Activated CD4-positive, alpha-beta memory T cell treated with anti-CD3 and anti-CD28 coated beads, Interleukin-2, amount 10 ng/mL, durations not matched to agents 7 days and 5 days (primary cell): ENCODE measurements at places on chromosomes 2 and 18. TPM values are rescaled to one million over a fixed set of nuclear protein-coding genes. Genes with fewer than 3 reads are reported as not detected.

DNA sequence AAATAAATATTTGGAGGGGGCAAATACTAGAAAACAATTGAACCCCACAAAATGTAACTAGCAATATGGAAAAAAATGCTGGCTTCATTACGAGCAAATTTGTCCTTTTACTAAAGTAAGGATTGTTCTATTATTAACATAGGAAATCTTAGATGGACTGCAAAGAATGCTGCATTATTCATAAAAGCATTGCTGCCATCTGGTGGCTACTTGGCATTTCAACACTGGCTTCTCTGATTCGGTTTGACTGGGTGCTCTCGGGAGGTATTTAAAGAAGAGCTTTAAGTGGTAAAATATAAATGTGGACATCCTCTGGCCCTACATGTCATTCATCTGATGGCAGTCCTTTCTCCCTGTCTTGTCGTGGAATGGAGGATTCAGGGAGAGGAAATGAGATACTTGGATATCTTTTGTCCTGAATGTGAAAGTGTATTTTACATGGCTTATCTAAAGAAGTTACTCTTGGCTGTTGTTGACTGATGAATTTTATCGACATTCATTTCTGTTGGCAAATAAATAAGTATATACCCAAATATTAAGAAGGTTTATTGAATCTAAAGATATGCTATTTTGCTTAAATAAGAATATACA lies 130.2 kb downstream of the ARHGAP15 start:
- peak overlapping the region; percentile 99 for H3K27ac ChIP-seq
- H3K4me1 ChIP-seq: peaks cover 81% of the 10 kb centered on the region
- peaks cover 35% of the 10 kb centered on the region for H3K36me3 ChIP-seq
- H3K4me3 ChIP-seq: peak overlapping the region; percentile 71
- H3K27me3 ChIP-seq: no peaks in the 10 kb centered on the region

- H3K36me3 ChIP-seq: no peaks in the 10 kb centered on the region
- H3K4me3 ChIP-seq: no peak overlapping the region
- H3K27ac ChIP-seq: no peak overlapping the region
These were observed 51.8 kb downstream of the PSD4 start for GRCh38 chr2:113225263-113226259.

DNA sequence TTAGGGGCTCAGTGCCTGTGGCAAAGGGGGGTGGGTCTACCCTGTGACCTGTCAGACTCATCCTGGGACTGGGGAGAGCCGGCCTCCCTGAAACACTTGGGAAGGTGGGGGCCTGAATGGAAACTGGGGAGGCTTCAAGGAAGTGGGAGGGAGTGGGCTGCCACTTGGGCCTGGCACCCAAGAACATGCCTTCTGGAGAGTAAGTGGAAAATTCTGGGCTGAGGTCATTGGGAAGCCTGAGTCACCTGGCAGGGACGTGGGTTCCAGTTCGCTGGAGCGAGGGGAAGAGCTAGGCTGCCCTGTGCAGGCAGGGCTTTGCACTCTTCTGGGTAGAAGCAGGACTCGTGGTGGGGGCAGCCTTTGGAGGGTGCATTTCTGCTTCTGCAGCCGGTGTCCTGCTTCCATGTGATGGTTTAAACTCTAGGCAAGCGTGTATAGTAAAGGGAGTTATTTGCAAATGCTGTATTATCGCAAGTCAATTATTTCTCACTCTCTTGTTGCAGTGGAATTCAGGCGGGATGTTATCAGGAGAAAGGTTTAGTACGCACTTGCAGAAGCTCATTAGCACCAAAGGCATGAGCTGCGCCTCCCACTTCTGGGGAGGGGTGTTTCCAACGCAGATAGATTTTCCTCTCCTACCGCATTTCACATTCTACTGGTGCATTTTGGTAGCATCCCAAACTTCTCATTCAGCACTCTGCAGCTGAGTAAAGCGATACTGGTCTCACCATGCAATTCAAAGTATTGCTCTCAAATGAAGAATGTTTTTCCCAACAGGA lies 3.8 kb downstream of the LRRFIP1 start:
- peaks cover 34% of the 10 kb centered on the region for H3K27me3 ChIP-seq
- peaks cover under 1% of the 10 kb centered on the region for H3K36me3 ChIP-seq
- no peak overlapping the region for H3K4me3 ChIP-seq
- DNase-seq: no peak
- H3K27ac ChIP-seq: no peak overlapping the region

Gene CACNB4
- total RNA-seq: 0.28 TPM

Gene DSG3
- total RNA-seq: not detected

Gene CD8B2
- not detected for total RNA-seq

DNA sequence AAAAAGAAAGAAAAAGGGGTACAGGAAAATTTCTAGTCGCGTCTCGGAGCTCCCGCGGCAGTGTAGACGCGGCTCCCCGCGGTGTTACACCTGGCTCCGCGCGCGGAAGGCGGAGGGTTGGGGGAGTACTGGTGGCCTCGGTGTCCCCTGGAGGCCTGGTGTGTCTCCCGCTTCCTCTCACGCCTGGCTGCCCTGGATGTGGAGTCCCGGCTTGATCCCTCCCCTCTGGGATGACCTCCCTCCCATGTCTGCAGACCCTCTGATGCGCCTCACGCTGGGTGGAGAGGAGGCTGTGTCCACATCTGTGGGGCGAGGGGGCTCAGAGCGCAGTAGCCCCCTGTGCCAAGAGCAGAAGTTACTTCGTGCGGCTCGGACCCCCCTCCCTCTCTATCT lies 1.2 kb downstream of the KIF5C start:
- H3K27ac ChIP-seq: peak overlapping the region; percentile 54
- H3K36me3 ChIP-seq: peaks cover 15% of the 10 kb centered on the region
- peaks cover 19% of the 10 kb centered on the region for H3K27me3 ChIP-seq
- H3K4me3 ChIP-seq: peak overlapping the region; percentile 85
- peak; percentile 26 for DNase-seq
- H3K4me1 ChIP-seq: peaks cover 19% of the 10 kb centered on the region

GRCh38 chr18:30192216-30192615 lies 850.3 kb downstream of the DSC3 start:
- H3K27me3 ChIP-seq: no peaks in the 10 kb centered on the region
- no peak for DNase-seq
- H3K27ac ChIP-seq: no peak overlapping the region
- no peaks in the 10 kb centered on the region for H3K4me1 ChIP-seq

GRCh38 chr2:72694715-72695496 lies 130.9 kb downstream of the EXOC6B start:
- H3K36me3 ChIP-seq: no peaks in the 10 kb centered on the region
- H3K4me3 ChIP-seq: no peak overlapping the region
- no peak for DNase-seq
- H3K4me1 ChIP-seq: no peaks in the 10 kb centered on the region
- H3K27ac ChIP-seq: no peak overlapping the region

DNA sequence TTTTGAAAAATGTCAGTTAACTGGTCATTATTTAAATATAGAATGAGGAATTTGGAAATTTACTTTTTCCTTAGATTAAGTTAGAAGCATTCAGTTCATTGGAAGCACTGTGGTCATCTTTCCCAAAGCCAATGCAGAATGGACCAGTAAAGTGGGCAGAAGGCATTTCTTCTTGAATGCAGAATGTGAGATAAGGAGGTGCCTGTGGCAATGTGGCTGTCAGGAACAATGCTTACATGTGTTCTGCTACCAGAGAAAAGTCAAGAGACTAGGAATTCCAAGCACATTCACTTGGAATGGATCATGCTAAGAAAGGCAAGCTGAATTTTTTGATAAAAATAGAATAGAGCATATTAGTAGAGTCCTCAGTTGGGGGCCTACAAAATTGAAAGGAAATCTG lies 295.0 kb upstream of the KCNH7 start:
- no peak for DNase-seq
- H3K36me3 ChIP-seq: no peaks in the 10 kb centered on the region
- no peak overlapping the region for H3K4me3 ChIP-seq
- no peak overlapping the region for H3K27ac ChIP-seq

- H3K27me3 ChIP-seq: no peaks in the 10 kb centered on the region
- no peaks in the 10 kb centered on the region for H3K36me3 ChIP-seq
- DNase-seq: no peak
- H3K4me1 ChIP-seq: peaks cover 12% of the 10 kb centered on the region
These were observed 51.1 kb downstream of the RTN4 start for GRCh38 chr2:54999182-54999581.

Gene CENPA
- 43.1 TPM for total RNA-seq

- H3K27me3 ChIP-seq: no peaks in the 10 kb centered on the region
- H3K4me3 ChIP-seq: no peak overlapping the region
These were observed 109.8 kb upstream of the FZD5 start for GRCh38 chr2:207879536-207879935.

Gene HSPE1
- total RNA-seq: 85.9 TPM

DNA sequence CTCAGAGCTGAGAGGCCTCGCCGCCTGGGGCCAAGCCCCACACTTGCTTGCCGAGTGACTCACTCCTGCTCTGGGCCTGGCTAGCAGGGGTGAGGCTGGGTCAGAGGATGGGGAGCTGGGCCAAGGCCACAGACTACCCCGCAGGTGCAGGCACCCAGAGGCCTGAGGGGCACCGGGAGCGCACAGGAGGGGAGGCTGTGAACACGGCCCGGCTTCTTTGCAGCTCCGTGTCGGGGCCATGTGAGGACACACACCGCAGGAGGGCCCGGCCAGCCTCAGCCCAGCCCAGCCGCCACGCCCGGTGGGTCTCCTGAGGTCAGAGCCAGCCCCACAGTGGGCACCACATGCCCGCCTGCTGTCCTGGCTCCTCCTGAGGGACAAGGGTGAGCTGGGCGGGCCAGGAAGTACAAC lies 8.4 kb downstream of the GPC1 start:
- H3K4me3 ChIP-seq: no peak overlapping the region
- no peaks in the 10 kb centered on the region for H3K36me3 ChIP-seq
- DNase-seq: no peak
- no peaks in the 10 kb centered on the region for H3K27me3 ChIP-seq
- H3K27ac ChIP-seq: no peak overlapping the region

- H3K27ac ChIP-seq: no peak overlapping the region
- H3K4me3 ChIP-seq: no peak overlapping the region
- no peak for DNase-seq
- H3K27me3 ChIP-seq: no peaks in the 10 kb centered on the region
- H3K4me1 ChIP-seq: no peaks in the 10 kb centered on the region
- no peaks in the 10 kb centered on the region for H3K36me3 ChIP-seq
These were observed 448.1 kb downstream of the TSN start for GRCh38 chr2:122203523-122203922.

Gene KRTCAP3
- total RNA-seq: 10.1 TPM

DNA sequence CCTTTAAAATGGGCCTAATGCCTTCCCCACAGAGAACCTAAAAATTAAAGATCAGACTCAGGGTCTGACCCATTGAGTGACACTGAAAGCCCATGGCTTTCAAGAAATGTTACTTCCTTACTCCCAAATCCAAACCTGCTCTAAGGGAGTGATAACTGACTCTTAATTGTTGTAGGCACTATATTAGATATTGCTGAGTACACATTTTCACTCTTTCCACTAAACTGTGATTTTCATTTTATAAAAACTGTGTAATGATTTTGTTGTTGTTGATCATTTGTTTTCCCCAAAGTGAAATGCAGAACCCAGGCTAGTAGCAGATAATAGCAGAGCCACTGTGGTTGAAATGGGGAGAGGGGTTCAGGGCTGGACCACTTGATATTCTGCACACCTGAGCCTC lies 87.1 kb downstream of the LRRTM1 start:
- no peaks in the 10 kb centered on the region for H3K36me3 ChIP-seq
- H3K27me3 ChIP-seq: no peaks in the 10 kb centered on the region
- no peak overlapping the region for H3K27ac ChIP-seq
- H3K4me3 ChIP-seq: no peak overlapping the region
- no peaks in the 10 kb centered on the region for H3K4me1 ChIP-seq
- DNase-seq: no peak

Gene MARCO
- total RNA-seq: not detected

- H3K27me3 ChIP-seq: no peaks in the 10 kb centered on the region
- no peak overlapping the region for H3K27ac ChIP-seq
- H3K4me3 ChIP-seq: no peak overlapping the region
- DNase-seq: no peak
These were observed 75.4 kb upstream of the MAP4K3 start for GRCh38 chr2:39512434-39512935.

Gene CAPN10
- 52.3 TPM for total RNA-seq

DNA sequence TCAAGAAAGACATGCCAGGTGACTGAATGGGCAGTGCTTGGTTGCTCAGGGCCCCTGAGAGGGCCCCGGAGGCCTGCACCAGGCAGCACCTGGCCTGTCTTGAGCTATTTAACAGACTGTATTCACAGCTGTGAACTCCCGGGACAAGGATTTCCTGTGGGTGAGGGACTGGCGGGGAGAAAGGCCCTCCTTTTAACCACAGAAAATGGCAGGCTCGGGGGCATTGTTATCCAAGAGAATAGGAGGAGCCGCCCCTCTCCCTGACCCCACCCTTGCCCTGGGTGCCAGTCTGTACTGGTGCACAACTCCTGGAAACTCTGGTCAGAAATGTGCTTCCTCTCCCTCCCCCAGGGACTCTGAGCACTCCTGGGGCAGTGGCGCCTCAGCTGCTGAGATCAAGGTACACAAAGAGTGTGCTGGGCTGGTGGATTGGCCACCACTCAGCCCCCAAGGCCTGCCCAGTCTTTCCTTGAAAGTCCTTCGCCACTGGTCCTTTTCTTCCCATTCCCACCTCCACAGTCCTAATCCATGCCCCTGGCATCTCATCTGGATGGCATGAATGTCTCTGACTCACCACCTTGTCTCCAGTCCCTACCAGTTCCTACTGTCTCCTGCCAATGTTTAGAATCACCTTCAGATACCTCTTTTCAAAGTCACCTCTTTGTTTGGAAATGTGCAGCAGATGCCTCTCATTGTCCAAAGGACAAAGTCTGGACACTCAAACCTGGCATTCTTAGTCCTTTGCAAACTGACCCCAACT lies 19.6 kb upstream of the EPAS1 start:
- no peaks in the 10 kb centered on the region for H3K36me3 ChIP-seq
- DNase-seq: no peak
- peaks cover 28% of the 10 kb centered on the region for H3K27me3 ChIP-seq
- peaks cover 7% of the 10 kb centered on the region for H3K4me1 ChIP-seq
- H3K4me3 ChIP-seq: no peak overlapping the region
- no peak overlapping the region for H3K27ac ChIP-seq

- H3K36me3 ChIP-seq: no peaks in the 10 kb centered on the region
- H3K27ac ChIP-seq: no peak overlapping the region
- H3K4me1 ChIP-seq: no peaks in the 10 kb centered on the region
- DNase-seq: no peak
- peaks cover 12% of the 10 kb centered on the region for H3K27me3 ChIP-seq
- no peak overlapping the region for H3K4me3 ChIP-seq
These were observed 92.2 kb upstream of the MBOAT2 start for GRCh38 chr2:9095690-9096089.

- H3K27ac ChIP-seq: no peak overlapping the region
- H3K4me3 ChIP-seq: no peak overlapping the region
- H3K36me3 ChIP-seq: no peaks in the 10 kb centered on the region
- H3K4me1 ChIP-seq: no peaks in the 10 kb centered on the region
- DNase-seq: no peak
These were observed 702.4 kb upstream of the RAB6C start for GRCh38 chr2:129276978-129277584.

Gene BCL2
- total RNA-seq: 109 TPM

Gene NLRC4
- total RNA-seq: 0.08 TPM

GRCh38 chr2:105794926-105795574 lies 50.3 kb downstream of the NCK2 start:
- no peak for DNase-seq
- H3K4me1 ChIP-seq: peaks cover 93% of the 10 kb centered on the region
- peak overlapping the region; percentile 98 for H3K27ac ChIP-seq
- H3K4me3 ChIP-seq: peak overlapping the region; percentile 69
